NCI-H748 treated with DMSO at 0.1 percent for 48 hours (cell line): ENCODE measurements at places on chromosomes 1 and 21.
A peak's percentile ranks its signal among the peaks of the same experiment; 100 is the strongest.

GRCh38 chr1:167683226-167683625 is 38.6 kb upstream of the MPZL1 start:
- no peak for DNase-seq

DNA sequence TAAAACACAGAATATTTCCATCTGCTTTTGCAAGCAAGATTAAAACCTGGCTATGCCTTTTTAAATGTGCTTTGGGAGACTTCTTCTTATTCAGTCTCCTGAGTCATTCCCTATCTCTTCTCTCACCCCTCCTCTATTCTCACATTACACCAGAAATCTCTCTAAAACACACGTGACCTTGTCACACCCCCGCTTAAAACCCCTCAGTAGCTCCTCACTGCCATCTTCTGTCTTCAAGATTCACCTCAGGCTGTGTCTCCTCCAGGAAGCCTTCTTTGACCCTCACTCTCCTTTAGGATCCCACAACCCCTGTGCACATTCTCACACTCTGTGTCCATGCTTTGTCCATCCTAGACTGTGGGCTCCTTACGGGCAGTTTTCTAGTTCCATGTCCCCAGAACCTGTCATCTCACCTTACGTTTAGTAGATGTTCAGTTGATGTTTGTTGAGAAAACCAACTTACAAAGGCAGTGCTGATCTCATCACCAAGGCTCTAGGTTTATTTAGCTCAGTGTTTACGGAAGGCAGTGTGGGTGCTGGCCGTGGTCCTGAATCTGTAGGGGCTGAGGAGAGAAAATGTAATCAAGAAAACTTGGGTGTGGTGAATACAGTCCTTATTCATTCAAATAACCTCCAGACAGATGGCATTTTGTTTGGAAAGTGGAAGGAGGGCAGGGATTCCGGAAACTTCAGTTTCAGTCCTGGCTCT is 143.5 kb downstream of the DMRTA2 start:
- no peak for DNase-seq

GRCh38 chr1:145985502-145986439 is 10.6 kb downstream of the TXNIP start:
- no peak for DNase-seq

GRCh38 chr1:115437196-115437595 is 99.1 kb upstream of the NGF start:
- peak; percentile 85 for DNase-seq

DNA sequence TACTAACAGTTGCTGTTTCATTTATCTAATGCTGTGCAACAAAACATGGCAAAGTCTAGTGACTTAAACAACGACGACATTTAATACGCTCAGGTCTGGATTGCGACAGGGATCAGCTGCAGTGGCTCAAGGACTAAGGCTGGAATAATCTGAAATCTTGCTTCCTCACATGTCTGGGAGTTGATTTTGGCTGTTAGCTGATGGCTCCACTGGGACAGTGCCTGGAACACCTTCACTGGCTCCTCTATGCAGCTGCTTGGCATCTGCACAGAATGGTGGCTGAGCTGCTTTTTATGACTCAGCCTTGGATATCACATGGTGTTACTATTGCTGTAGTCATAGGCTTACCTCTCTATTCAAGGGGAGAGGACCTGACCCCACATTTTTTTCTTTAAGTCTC is 24.0 kb upstream of the BTG3 start:
- no peak for DNase-seq

GRCh38 chr1:204920967-204921366 is 50.3 kb downstream of the NFASC start:
- DNase-seq, result no peak

DNA sequence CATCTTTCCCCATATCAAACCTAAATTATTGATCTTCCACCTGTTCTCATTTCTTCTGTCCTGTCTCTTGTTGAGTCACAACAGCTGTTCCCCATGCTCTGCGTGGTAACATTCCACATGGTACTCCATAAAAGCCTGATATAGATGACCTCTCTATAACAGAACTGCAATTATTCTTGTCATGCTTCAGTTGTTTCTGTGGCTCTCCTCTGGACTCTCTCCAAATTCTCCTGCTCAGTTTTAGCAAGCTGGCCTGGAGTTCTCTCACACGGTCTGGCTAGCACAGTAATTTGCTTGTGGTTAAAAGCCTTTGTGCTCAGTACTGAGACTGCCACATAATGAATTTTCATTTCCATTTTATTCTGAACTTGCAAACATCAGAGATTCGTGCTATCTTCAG is 10.6 kb upstream of the LRRC39 start:
- no peak for DNase-seq

GRCh38 chr21:44439211-44439600 is 16.1 kb upstream of the LRRC3 start:
- no peak for DNase-seq

DNA sequence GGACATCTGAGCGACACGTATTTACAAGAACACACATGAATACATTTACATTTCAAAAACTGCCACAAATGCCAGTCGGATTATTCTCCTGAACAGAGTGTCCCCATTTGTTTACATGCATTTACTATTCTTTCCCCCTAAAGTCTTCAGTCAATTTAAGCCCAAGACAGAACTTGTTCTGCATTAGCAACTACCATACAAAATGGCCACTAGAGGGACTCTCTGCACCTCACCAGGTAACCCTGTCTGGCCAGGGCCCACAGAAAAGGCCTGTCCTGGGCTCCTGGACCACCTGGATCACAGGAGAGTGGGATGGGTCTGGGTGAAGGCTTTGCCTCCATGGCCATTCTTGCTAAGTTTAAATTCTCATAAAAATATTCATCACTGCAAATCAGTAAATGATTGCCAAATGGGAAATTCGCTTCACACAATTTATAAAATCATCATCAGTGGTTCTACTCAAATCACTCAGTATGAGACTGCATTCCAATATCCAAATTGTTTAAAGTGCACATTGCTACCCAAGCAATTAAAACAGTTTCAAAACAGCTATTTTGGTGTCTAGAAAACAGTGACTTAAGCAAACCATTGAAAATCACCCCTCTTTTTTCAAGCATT is 12.5 kb upstream of the GUCA2A start:
- peak; percentile 99 for DNase-seq

DNA sequence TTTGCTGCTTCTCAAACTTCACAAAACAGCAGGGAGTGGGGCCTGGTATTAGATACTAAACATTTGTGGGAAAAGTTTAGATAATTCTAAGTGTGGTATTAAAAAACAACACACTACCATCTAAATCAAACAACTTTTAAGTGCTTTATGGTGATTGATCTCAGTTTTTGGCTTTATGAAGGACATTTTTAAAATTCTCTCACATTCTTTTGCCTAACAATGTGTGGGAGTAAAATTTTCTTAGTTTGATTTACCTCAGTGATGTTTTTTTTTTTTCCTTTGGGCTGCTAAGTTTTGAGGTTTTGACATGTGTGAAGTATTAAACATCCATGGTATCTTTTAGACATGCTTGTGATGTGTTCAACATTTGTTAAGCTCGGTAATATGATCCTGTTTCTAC is 116.2 kb downstream of the DISP1 start:
- DNase-seq, result no peak

GRCh38 chr1:156887317-156887716 is 6.2 kb upstream of the PEAR1 start:
- no peak for DNase-seq

- peak; percentile 25 for DNase-seq
These were observed 23.5 kb downstream of the ASB17 start for GRCh38 chr1:75908717-75909152.

GRCh38 chr1:36446746-36447145 is 3.5 kb downstream of the OSCP1 start:
- no peak for DNase-seq

DNA sequence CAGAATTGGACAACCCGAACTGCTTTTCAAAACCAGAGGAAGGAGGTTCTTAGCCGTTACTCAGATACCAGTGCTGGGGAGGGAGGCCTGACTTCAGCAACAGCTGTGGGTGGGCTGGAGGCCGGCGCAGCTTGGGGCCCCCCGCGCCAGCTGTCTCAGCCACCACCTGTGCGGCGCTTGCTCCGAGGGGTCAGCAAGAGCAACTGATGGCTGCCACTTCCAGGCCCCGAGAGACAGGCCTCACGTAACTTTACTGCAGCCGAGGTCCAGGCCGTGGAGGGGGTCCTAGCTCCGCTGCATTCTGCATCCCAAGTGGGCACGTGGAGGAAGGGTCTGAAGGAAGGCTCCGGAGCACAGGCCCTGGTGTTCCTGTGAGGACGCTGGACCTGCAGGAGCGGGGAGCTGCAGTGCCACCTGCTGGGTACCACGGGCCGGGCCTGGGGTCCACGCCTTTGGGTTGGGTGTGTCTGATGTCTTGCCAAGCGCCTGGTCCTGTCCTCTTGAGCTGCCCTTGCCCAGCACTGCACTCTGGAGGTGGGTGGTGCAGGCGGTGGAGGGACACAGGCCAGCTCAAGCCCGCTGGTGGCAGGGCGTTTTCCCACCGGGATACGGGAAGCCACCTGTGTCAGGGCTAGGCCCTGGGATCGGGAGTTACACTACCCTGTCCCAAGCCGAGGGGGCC is 9.8 kb downstream of the THAP3 start:
- DNase-seq, result no peak

- DNase-seq, result no peak
These were observed 258.0 kb downstream of the KCTD3 start for GRCh38 chr1:215825056-215825455.

- DNase-seq, result no peak
These were observed 51.1 kb downstream of the COL24A1 start for GRCh38 chr1:86105533-86105866.

DNA sequence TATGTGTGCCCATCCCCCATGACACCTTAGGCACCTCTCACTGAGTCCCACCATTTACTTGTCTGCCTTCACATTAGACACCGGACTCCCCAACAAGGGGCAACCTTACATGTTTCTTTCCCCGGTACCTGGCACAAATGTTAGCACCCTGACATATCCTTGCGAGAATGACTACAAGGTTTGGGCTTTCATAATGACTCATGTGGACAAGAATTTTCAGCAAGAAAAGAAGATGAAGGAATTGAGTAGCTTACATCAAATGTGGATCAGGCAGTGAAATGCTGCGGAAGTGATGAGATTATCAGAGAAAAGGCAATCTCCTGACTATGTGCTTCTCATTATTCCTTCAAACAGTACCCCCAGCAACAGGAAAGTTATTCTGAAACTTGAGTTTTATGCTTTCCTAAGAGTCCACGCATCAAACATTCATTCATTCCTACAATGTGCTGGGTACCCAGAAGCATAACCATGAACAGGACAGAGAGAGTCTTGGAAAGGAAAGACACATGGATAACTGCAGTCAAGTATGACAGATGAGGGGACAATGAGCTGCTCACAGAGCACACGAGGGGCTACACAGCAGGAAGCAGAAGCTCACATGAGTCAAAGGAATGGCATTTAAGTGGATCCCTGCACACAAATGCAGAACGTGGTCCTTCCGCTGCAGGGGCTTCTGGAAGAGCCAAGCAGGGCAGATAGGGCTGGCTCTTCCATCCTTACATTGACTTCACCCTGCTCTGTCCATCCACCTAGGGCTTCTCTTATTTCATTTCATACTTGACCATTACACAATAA is 112.1 kb downstream of the PCNX2 start:
- DNase-seq, result no peak

DNA sequence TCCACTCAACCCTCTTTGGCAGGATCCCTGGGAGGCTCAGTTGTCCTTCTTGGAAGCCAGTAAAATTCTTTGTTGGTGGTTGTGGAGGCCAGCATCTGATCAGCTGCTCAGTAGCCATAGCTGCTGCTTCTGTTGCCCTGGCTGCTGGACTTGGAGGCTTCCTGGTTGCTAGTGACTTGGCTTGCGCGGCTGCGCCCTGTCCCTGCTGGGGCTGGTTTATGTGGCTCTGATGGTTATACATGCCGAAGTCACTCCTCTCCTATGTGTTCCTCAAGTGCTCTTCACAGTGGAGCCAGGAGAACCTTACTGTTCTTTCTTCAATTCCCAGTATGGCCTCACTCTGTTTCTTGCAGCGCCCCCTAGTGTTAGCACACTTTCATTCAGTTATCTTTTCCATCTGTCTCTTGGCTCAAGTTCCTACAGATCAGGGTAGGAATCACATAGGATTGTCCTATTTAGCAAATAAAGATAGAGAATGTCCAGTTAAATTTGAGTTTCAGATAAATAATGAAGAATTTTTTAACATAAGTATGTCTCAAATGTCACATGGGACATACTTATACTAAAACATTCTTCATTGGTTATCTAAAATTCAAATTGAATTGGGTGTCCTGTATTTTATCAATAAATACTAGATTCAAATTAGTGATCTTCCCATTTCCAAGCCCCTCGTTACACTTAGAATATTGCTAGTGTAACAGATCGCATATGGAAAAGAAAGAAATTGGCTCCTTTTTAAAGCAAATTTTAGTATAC is 176.5 kb downstream of the TGFB2 start:
- DNase-seq, result no peak

DNA sequence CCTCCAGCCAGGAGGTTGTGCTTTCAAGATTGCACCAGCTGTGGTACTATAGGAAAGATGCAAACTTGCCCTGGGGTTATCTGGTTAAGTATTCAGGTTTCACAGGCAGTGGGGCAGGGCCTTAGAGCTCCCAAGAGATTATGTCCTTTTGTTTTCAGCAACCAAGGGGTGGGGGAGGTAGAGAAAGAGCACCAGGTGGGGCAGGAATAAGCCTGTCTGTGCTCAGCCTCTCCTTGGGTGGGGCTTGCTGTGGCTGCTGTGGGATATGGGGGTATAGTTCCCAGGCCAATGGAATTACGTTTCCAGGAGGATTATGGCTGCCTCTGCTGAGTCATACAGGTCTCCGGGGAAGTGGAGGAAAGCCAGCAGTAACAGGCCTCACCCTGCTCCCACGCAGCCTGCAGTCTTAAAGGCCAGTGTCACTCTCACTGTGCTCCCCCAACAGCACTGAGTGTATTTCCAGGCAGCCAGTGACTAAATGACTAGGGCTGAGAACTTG is 508.6 kb downstream of the RWDD3 start:
- DNase-seq, result peak; percentile 5

GRCh38 chr21:19998453-19998852 is 999.8 kb upstream of the NCAM2 start:
- no peak for DNase-seq

GRCh38 chr1:54608566-54609230 is 14.6 kb downstream of the FAM151A start:
- DNase-seq, result no peak

DNA sequence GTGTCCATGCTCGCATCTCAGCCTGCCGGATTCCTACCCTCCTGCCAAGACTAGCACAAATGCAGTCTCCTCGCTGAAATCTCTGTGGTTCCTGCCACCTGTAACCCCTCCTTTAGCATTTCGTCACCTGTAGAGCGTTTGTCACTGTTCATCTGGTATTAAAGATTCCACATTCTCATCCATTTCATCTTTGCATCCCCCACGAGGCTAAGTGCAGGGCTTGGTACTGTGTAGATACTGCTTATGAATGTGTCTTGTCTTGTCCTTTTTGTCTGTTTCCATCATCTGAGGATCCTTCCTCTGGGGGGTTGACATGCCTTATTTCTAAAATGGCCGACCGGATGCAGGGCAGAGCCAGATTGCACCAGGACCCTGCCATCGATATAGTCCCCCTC is 53.7 kb upstream of the DNAJC6 start:
- no peak for DNase-seq

DNA sequence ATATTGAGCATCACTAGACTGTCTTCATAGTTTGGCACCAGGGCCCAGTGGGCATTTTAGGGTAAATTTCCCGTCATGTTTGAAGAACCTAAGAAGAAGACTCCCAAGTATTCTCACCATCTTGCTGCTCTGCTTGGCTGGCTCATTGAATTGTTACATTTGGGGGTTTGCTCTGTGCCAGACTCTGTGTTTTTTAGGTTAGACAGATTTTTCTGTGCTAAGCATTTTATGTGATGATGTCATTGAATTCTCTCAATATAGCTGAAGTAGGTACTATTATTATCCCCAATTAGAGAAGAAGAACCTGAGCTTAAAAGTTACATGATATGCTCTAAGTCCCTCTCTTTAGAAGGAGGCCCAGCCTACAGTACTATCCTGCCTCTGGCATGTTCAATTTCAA is 28.0 kb upstream of the DNASE2B start:
- no peak for DNase-seq
